ENCODE measurements at places on chromosomes 3 and 15.

DNA sequence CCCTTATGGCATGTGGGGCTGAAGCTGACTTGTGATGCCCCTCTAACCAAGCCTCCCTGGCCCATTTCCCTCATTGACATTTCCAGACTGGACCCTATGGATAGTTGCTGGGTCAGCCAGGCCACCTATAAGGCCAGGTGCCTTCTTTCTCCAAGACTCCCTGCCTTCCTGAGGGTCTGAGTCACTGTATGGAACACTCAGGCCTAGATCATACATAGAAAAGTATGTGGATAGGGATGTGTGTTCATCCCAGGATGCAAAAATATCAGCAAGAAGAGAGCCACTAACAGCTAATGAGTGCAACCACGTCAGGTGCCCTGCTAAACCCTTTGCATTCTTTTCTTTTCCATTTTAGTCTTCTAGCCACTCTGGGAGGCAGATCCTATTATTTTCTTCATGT lies 168.4 kb upstream of the WNT5A start:
- DNase-seq = no peak

DNA sequence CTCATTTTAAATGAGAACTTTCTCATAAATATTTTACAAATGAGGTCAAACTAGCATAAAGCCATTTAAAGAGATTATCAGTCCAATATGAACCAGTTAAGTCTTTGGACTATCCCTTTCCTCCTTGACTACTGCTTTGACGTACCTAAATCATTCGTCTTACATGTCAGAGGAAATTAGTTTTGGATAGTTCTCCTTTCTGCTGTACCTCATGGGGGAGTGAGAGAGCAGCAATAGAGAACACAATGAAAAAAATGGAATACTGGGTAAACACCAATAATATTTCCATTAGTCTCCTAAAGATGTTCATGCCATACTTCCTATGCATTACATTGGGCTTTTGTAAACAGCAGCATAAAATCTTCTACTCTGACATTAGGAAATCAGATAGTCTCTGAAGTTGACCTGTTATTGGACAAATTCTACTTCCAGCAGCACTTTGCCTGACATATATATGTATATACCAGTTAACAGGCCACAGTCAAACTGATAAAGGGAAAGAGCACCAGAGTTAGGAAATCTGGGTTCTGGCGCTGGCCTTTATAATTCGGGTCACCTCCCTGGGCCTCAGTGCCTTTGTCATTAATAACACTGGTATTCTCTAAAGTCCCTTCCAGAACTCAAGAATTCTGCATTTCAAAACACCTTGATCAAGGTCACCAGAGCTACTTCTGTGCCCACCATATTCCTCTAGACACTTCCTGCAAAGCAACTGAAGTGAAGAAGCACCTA lies 26.8 kb downstream of the TIMMDC1 start:
- DNase-seq = no peak

DNA sequence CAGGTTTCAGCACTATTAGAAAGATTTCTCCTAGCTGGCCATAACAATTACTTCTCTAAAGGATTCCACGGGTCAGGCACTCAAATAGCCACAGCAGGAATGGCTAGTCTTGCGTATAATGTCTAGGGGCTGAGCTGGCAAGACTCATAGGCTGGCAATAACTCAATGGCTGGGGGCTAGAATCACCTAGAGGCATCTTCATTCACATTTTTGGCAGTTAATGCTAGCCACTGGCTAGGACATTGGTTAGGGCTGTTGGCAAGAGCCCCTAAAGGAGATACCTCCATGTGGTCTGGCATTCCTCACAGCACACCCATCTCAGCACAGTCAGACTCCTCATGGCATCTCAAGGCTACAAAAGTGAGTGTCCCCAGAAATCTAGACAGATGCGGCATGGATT lies 6.2 kb downstream of the SUSD5 start:
- no peak for DNase-seq

- DNase-seq = no peak
Observed at GRCh38 chr15:74580538-74581350, 34.9 kb upstream of the CLK3 start.

- no peak for DNase-seq
Observed at GRCh38 chr15:31489801-31490646, 163.4 kb downstream of the KLF13 start.
